H9 (cell line): ENCODE measurements at places on chromosomes 11 and 22. TPM values are rescaled to one million over a fixed set of nuclear protein-coding genes. Genes with fewer than 3 reads are reported as not detected.
A peak's percentile ranks its signal among the peaks of the same experiment; 100 is the strongest.

GRCh38 chr11:125337836-125338834 lies 157.9 kb downstream of the FEZ1 start:
- H3K27me3 ChIP-seq = no peaks in the 10 kb centered on the region
- H3K36me3 ChIP-seq = no peaks in the 10 kb centered on the region
- no peak for DNase-seq

DNA sequence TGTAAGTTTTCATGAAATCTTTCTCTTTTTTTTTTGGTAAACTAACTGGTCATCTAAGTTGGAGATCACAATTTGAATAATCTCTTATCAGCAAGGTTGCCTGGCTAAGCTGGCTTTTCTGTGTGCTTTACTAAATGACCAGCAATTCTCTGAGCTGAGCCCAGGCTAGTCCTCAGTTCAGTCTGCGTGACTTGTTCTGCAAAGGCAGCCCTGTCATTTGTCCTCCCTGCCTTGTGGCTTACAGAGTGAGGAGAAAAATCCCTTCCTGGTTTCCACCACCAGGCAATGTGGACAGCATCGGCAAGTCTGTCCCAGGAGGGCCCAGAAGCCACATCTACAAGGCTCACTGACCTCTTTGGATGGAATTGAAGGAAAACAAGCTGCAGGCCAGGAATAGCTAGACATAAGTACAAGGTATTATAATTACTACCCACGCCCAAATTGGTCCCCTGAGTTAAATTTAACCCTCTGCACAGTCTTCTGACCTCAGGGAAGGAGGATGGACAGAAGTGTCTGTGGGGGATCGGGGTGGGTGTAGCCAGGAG lies 108.6 kb downstream of the SCN3B start:
- no peak overlapping the region for H3K4me3 ChIP-seq
- H3K36me3 ChIP-seq = peaks cover 2% of the 10 kb centered on the region; the same call in 1 of the 3 replicates
- H3K27ac ChIP-seq = no peak overlapping the region
- peaks cover 2% of the 10 kb centered on the region; the same call in 1 of the 2 replicates for H3K4me1 ChIP-seq

DNA sequence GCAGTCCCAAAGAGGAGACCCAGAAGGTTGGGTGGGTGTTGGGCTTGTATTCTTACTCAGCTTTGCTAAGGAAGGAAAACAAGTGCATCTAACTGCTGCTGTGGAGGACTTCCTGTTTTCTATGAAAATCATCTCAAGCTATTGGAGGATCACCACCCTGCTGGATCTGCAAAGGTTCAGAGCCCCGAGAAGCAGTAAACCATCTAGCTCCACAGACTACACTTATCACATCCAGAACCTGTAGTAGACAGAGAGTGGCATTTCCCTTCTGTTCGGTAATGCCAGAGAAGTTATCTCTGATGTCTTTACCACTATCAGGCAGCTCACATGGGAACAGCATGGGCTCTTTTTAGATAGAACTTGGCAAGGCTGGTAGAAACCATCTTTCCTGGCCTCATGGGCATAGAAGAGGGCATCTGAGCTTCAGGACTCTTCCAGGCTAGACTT lies 21.7 kb downstream of the KCNJ1 start:
- no peak overlapping the region for H3K4me3 ChIP-seq
- H3K27ac ChIP-seq = no peak overlapping the region
- DNase-seq = no peak
- H3K27me3 ChIP-seq = no peaks in the 10 kb centered on the region

DNA sequence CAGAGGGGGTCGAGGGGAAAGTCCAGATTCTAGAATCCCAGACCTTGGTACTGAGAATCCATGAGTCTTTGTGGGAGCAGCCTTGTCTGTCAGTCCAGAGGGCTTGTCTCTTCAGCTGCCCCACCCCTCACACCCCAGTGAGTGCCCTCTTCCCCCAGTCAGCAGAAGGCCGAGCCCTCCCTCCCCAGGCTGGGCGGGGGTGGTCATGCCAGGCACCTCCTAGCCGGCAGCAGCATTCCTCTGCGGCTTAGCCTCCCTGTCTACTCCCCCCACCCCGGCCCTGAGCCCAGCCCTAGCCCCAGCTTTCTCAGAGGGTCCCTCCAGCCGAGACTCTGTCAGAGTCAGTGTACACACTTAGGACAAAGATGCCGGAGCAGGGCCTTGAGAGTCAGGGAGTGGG lies 4.6 kb downstream of the SOX10 start:
- no peak for DNase-seq
- H3K4me3 ChIP-seq = no peak overlapping the region
- H3K27me3 ChIP-seq = peaks cover 1% of the 10 kb centered on the region; the same call in 1 of the 2 replicates
- H3K36me3 ChIP-seq = peaks cover 22% of the 10 kb centered on the region
- no peaks in the 10 kb centered on the region for H3K4me1 ChIP-seq

- peaks cover 16% of the 10 kb centered on the region for H3K36me3 ChIP-seq
- H3K4me3 ChIP-seq = no peak overlapping the region
- peaks cover 20% of the 10 kb centered on the region for H3K4me1 ChIP-seq
- no peak overlapping the region for H3K27ac ChIP-seq
- H3K27me3 ChIP-seq = no peaks in the 10 kb centered on the region
Measured at GRCh38 chr11:126348806-126349582, 6.5 kb upstream of the ST3GAL4 start.

DNA sequence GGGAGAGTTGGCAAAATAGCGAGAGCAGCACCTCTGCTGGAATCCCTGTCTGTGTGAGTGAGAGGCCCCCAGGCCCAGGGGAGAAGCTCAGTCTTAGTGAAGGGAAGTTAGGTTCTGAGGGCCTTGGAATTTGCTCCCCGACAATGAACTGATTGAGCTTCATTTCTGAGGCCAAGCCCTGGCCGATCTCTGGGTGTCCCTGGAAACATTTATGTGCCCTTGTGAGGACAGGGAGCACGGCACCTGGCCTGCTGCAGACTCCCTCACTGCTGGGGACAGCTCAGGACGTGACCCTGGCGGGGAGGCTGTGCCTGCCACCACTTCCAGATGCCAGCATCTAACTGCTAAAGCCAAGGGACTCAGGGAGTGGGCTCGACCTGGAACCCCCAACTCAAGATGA lies 52.0 kb downstream of the ARHGAP8 start:
- no peak overlapping the region for H3K27ac ChIP-seq
- no peak overlapping the region for H3K4me3 ChIP-seq
- no peaks in the 10 kb centered on the region for H3K27me3 ChIP-seq
- no peak for DNase-seq
- H3K4me1 ChIP-seq = peaks cover 10% of the 10 kb centered on the region; the same call in 1 of the 2 replicates
- H3K36me3 ChIP-seq = peaks cover 5% of the 10 kb centered on the region

- no peaks in the 10 kb centered on the region for H3K36me3 ChIP-seq
- H3K27me3 ChIP-seq = peaks cover 4% of the 10 kb centered on the region; the same call in 1 of the 2 replicates
- H3K4me3 ChIP-seq = peak overlapping the region; percentile 55
- H3K27ac ChIP-seq = no peak overlapping the region
- no peaks in the 10 kb centered on the region; the same call in 1 of the 2 replicates for H3K4me1 ChIP-seq
Measured at GRCh38 chr22:50600967-50601668, 525 bp downstream of the MAPK8IP2 start.

- H3K36me3 ChIP-seq = peaks cover 76% of the 10 kb centered on the region
- H3K4me3 ChIP-seq = no peak overlapping the region
- H3K27me3 ChIP-seq = no peaks in the 10 kb centered on the region
- no peaks in the 10 kb centered on the region; the same call in 1 of the 2 replicates for H3K4me1 ChIP-seq
- no peak for DNase-seq
- no peak overlapping the region for H3K27ac ChIP-seq
Measured at GRCh38 chr11:9142732-9143131, 51.3 kb upstream of the SCUBE2 start.

- H3K36me3 ChIP-seq = no peaks in the 10 kb centered on the region
- H3K4me3 ChIP-seq = no peak overlapping the region
- H3K27ac ChIP-seq = no peak overlapping the region
Measured at GRCh38 chr11:3226846-3227567, 5.2 kb downstream of the MRGPRE start.

DNA sequence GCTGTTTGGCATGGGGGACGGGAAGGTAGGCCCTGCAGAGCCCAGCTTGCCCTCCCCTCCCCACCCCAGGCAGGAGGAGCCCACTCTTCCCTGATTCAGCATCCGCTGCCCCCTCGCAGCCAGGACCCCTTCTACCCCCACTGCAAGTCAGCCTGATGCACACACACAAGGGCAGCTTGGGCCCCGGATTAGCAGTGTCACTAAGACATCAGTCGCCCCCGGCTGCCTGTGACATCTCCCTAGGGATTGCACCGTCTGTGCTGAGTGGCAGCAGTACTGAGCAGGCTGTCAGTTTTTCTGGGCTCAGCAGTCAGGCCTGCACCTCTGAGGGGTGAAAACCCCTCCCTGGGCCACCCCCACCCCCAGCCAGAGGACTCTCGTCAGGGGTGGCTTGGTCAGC lies 30.4 kb upstream of the SYT7 start:
- DNase-seq = no peak
- H3K36me3 ChIP-seq = no peaks in the 10 kb centered on the region
- H3K27me3 ChIP-seq = no peaks in the 10 kb centered on the region
- no peak overlapping the region for H3K4me3 ChIP-seq
- H3K27ac ChIP-seq = no peak overlapping the region
- peaks cover 2% of the 10 kb centered on the region; the same call in 1 of the 2 replicates for H3K4me1 ChIP-seq

DNA sequence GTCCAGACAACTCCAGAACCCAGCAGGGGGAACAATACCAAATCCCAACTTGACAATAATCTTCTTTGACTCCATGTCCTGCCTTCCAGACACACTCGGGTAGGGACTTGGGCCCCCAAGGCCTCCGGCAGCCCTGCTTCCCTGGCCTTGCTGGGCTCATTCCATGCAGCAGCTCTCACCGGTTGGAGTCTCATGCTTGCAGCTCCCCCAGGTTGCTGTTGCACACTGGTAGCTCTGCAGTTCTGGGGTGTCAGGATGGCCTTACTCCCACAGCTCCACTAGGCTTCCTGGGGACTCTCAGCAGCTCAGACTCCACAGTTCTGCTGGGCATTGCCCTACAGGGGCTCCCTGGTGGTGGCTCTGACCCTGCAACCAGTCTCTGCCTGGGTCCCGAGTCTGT lies 42.8 kb downstream of the ST3GAL4 start:
- H3K27ac ChIP-seq = no peak overlapping the region
- DNase-seq = no peak
- H3K4me1 ChIP-seq = peaks cover 3% of the 10 kb centered on the region; the same call in 1 of the 2 replicates
- no peaks in the 10 kb centered on the region for H3K36me3 ChIP-seq
- no peaks in the 10 kb centered on the region for H3K27me3 ChIP-seq

DNA sequence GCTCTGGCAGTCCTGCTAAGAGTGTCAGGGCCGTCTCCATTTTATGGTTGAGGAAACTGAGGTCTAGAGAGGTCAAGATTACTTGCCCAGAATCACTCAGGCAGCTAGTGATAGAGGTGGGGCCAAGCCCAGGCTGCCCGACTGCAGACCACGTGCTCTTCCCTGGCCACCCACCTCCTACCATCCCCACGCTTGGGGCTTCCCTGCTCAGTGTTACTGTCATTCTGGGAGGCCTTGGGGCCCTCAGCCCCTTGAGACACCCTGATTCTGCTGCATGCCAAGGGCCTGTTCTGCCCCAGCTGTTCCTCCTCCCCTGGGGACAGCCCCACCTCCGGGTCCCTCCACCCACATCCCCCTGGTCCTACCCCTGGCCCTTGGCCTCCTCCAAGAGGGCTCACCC lies 17.2 kb upstream of the TAB1 start:
- H3K27ac ChIP-seq = no peak overlapping the region
- no peaks in the 10 kb centered on the region; the same call in 1 of the 2 replicates for H3K36me3 ChIP-seq
- no peaks in the 10 kb centered on the region for H3K27me3 ChIP-seq
- no peak for DNase-seq

Gene OR5A1
- total RNA-seq = not detected in 2 replicates

Gene TREH
- total RNA-seq = not detected in 2 replicates

Gene ALDH3B1
- total RNA-seq = not detected in 2 replicates
